ENCODE measurements at places on chromosomes 7 and 10. TPM values are rescaled to one million over a fixed set of nuclear protein-coding genes. Genes with fewer than 3 reads are reported as not detected.

DNA sequence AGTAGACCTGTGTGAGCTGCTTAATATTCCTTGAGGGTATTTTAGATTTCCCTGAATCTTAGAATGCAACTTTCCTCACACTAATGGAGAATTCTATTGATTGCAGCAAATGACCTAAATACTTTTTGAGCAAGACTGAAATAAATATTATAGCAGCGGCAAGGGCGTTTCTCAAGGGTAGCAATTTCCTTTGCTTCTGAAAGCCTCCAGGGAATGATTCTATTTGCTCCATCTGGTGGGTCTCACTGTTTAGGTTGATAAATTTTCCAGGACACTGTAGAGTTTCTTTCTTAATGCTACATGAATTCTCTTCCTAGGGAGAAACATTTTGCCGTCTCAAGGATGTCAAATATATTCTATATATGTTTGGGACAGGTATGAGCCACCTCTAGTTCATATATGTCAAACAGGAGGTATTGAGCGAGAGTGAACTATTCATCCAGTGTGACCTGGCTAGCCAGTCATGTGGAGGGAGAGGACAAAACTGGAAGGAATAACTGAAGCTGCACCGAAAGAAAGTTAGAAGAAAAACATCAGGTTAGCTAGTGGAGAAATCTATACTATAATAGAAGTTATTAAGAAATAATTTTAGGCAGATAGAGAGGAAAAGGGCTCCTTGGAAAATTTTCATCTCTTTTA lies 57.9 kb upstream of the FZD8 start:
- DNase-seq = no peak
- H3K27ac ChIP-seq = no peak overlapping the region
- no peak overlapping the region for H3K4me3 ChIP-seq
- no peaks in the 10 kb centered on the region for H3K4me1 ChIP-seq
- H3K27me3 ChIP-seq = no peaks in the 10 kb centered on the region

DNA sequence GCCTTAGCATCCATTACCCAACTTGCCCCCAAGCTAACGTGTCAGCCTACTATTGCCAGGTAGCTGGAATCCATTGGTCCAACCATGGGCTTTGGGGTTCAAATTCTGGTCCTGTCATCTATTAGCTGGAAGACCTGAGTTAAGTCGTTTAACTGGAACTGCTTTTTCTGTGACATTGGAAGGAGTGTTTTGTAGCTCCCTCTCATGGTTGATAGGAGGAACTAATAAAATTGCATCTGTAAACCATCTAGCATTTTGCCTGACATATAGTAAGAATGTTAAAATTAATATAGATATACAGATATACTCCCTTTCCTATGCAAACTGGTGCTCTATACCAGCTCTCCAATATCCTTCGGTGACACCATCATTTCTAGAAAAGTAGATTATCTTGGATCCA lies 23.8 kb upstream of the SLF2 start:
- H3K27ac ChIP-seq = no peak overlapping the region
- H3K4me3 ChIP-seq = no peak overlapping the region
- no peaks in the 10 kb centered on the region for H3K27me3 ChIP-seq
- peak; percentile 30 for DNase-seq

- no peak overlapping the region for H3K4me3 ChIP-seq
- no peaks in the 10 kb centered on the region for H3K4me1 ChIP-seq
- no peak overlapping the region for H3K27ac ChIP-seq
- H3K36me3 ChIP-seq = no peaks in the 10 kb centered on the region
Observed at GRCh38 chr10:21300551-21300950, 224.9 kb downstream of the SKIDA1 start.

DNA sequence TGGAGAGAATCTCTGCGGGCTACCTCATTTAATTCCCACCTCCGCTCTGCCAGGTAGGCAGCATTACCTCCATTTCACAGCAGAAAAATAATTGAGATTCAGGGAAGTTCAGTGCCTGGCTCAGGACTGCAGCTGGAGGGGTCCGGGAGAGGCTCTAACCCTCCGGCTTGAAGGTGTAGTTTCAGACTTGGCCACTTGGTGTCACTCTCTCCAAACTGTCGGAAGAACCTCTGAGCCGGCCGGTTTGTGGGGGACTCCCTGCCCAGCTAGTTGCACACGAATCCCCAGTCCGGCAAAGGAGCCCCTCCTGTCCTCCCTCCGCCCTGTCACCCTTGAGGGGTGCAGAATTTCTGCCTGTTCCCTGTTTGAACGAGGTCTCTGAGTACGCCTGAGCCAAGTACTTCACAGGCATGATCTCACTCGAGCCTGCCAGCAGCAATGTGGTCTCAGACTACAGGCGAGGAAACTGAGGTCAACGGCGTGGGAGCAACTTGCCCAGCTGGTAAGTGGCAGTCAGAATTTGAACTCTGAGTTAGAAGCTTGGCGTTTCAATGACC lies 144.7 kb upstream of the ZNF716 start:
- H3K4me1 ChIP-seq = no peaks in the 10 kb centered on the region
- no peak overlapping the region for H3K4me3 ChIP-seq
- no peaks in the 10 kb centered on the region for H3K27me3 ChIP-seq
- no peak overlapping the region for H3K27ac ChIP-seq

DNA sequence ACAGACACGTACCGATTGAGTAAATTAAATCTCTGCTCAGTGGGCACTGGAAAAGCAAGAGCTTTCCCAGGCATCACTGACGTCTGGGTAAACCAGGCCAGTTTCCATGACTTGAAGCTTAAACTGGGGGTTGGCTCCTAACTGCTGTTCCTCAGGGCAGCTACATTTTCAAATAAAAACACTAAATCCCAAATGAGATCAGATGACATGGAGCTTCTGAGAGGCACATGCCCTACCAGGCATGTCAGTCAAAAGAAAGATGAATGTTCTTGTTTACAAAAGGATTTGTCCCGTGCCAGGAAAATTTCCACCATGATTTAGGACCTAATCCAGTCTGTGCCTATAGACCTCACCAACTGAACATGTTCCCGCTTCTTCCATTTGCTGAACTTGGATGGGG lies 220.2 kb downstream of the KCNMA1 start:
- H3K36me3 ChIP-seq = no peaks in the 10 kb centered on the region
- peak overlapping the region; percentile 75 for H3K27ac ChIP-seq
- H3K4me3 ChIP-seq = no peak overlapping the region

DNA sequence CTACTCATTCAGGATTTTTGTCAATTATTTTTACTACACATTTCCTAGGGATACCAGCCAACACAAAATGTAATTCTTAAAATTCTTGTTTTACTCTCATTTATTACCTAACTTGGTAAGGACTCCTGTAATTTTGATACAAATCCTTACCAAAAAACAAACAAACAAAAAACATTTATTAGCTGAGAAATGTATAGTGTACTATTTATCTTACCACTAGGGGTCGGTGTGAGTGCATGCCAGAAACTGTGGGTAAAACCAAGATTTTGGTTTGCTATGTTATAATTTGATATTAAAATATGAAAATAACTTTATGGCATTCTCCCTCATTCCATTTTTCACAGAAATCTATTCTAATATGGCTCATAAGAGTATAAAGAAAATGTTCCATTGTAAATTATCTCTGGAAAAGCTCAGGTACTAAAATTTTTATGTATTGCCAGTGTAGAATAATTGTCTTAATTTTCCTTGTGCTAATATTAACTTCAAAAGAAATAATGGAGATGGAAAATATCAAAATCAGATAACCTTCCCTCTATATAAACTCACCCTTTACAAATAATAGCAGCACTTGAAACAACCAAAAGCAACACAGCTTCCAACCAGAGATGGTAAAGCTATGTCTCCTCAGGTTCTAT lies 290.8 kb upstream of the PCDH15 start:
- no peak for DNase-seq
- H3K27ac ChIP-seq = no peak overlapping the region
- H3K36me3 ChIP-seq = no peaks in the 10 kb centered on the region
- H3K4me1 ChIP-seq = no peaks in the 10 kb centered on the region
- no peaks in the 10 kb centered on the region for H3K27me3 ChIP-seq
- no peak overlapping the region for H3K4me3 ChIP-seq

DNA sequence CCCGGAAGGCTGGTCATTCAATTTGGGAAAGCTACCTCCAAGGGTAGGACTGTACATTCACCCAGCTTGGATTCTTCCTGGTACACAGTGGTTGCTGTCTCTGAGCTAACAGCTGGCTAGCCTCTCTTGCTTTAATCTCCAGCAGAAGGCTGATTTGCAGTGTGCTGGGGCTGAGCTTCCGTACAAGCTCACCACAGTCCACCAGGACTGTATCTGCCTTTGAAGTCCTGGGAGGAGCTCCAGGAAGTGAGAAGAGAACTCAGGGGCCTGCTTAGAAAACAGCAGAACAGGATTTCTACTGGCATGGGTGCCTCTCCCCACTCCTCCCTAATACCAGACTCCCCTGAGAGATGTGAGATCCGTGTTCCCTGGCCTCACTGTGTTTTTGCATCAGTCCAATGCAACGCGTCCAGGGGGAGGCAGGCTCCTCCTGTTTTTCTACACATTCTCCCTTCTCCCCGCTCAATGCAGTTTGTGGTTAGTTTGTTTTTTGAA lies 6.6 kb downstream of the AFAP1L2 start:
- no peaks in the 10 kb centered on the region for H3K36me3 ChIP-seq
- peaks cover 35% of the 10 kb centered on the region for H3K4me1 ChIP-seq
- H3K4me3 ChIP-seq = peak overlapping the region; percentile 29
- no peaks in the 10 kb centered on the region for H3K27me3 ChIP-seq

- H3K27ac ChIP-seq = peak overlapping the region; percentile 91
- H3K36me3 ChIP-seq = peaks cover 11% of the 10 kb centered on the region
Observed at GRCh38 chr7:155298288-155298833, 683 bp downstream of the INSIG1 start.

- no peaks in the 10 kb centered on the region for H3K36me3 ChIP-seq
- no peak overlapping the region for H3K4me3 ChIP-seq
- H3K4me1 ChIP-seq = no peaks in the 10 kb centered on the region
- H3K27ac ChIP-seq = no peak overlapping the region
- DNase-seq = no peak
- H3K27me3 ChIP-seq = no peaks in the 10 kb centered on the region
Observed at GRCh38 chr7:85914437-85914836, 727.6 kb upstream of the SEMA3D start.

DNA sequence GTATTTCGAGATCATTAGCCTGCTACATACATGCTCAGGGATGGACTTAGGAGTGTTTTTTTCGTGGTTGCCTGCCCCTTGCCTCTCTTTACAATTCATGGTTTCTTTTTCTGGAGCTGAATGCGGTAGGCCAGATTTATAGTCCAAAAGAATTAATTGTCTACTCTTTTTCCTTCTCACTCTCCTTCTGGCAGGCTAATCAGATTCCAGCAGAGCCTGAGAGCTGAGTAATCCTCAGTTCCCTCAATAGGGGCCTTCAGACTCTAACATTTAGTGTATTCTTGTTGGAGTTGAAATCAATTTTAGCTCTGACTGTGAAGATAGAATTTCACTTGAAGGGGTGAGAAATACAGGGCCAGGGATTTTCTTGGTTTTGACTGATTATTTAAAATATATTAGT lies 16.4 kb downstream of the SORCS3 start:
- no peaks in the 10 kb centered on the region for H3K27me3 ChIP-seq
- no peaks in the 10 kb centered on the region for H3K36me3 ChIP-seq
- no peak for DNase-seq
- no peak overlapping the region for H3K4me3 ChIP-seq
- H3K27ac ChIP-seq = no peak overlapping the region

- H3K4me3 ChIP-seq = no peak overlapping the region
- H3K27me3 ChIP-seq = no peaks in the 10 kb centered on the region
- H3K27ac ChIP-seq = no peak overlapping the region
Observed at GRCh38 chr7:30764030-30764975, 6.9 kb upstream of the MINDY4 start.

DNA sequence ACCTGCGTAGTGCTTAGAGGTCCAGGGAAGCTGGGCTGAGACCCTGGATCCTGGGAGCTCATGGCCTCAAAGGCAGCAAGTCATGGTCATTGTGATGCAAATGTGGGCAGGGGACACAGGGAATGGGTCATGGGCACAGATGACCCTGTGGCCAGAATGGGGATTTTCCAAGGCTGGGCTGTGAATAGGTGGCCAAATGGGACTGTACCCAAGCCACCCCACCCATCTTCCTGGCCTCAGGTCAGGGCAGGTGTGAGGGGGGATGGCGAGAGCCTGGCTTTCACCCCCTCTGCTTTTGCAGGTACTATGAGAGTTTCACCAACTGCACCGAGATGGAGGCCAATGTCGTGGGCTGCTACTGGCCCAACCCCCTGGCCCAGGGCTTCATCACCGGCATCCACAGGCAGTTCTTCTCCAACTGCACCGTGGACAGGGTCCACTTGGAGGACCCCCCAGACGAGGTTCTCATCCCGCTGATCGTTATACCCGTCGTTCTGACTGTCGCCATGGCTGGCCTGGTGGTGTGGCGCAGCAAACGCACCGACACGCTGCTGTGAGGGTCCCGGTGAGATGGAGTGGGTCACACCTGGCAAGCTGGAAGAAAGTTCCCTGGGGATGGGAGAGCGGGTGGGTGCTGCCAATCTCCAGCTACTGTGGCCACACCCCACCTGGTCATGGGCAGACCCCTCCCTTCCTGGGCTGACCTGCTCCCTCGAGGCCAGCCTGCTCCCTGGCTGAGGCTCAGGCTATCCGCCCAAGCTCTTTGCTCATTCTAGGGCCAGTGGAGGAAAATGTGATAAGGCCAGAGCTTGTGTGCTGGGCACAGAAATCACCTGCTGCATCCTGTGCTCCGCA lies 25.5 kb downstream of the RAMP3 start:
- H3K4me1 ChIP-seq = no peaks in the 10 kb centered on the region
- DNase-seq = no peak
- H3K4me3 ChIP-seq = no peak overlapping the region
- no peak overlapping the region for H3K27ac ChIP-seq

GRCh38 chr7:1754345-1754908 lies 84.3 kb downstream of the ELFN1 start:
- H3K27ac ChIP-seq = no peak overlapping the region
- DNase-seq = no peak
- H3K4me3 ChIP-seq = no peak overlapping the region
- peaks cover 4% of the 10 kb centered on the region for H3K27me3 ChIP-seq

GRCh38 chr10:126963354-126963753 lies 58.1 kb downstream of the DOCK1 start:
- no peaks in the 10 kb centered on the region for H3K27me3 ChIP-seq
- H3K4me3 ChIP-seq = no peak overlapping the region
- H3K4me1 ChIP-seq = no peaks in the 10 kb centered on the region
- no peaks in the 10 kb centered on the region for H3K36me3 ChIP-seq
- no peak overlapping the region for H3K27ac ChIP-seq

GRCh38 chr10:62380016-62380415 lies 5.8 kb downstream of the ZNF365 start:
- no peak overlapping the region for H3K27ac ChIP-seq
- H3K4me1 ChIP-seq = no peaks in the 10 kb centered on the region
- peak; percentile 91 for DNase-seq

GRCh38 chr7:134327896-134328295 lies 11.2 kb upstream of the SLC35B4 start:
- H3K4me1 ChIP-seq = no peaks in the 10 kb centered on the region
- no peaks in the 10 kb centered on the region for H3K36me3 ChIP-seq
- H3K27ac ChIP-seq = no peak overlapping the region
- no peak overlapping the region for H3K4me3 ChIP-seq
- DNase-seq = peak; percentile 64
- H3K27me3 ChIP-seq = no peaks in the 10 kb centered on the region

Gene OLAH
- not detected for total RNA-seq

Gene TMEM213
- total RNA-seq = not detected

Gene TAS2R5
- 1.0 TPM for total RNA-seq

Gene MTURN
- total RNA-seq = 16.9 TPM

Gene OGDHL
- total RNA-seq = under 0.01 TPM
